ENCODE measurements at places on chromosomes 12 and 14. TPM values are rescaled to one million over a fixed set of nuclear protein-coding genes. Genes with fewer than 3 reads are reported as not detected.
A peak's percentile ranks its signal among the peaks of the same experiment; 100 is the strongest.

GRCh38 chr14:56378475-56378877 lies 201.1 kb upstream of the TMEM260 start:
- no peak for DNase-seq
- no peak overlapping the region for H3K27ac ChIP-seq
- no peaks in the 10 kb centered on the region for H3K4me1 ChIP-seq

DNA sequence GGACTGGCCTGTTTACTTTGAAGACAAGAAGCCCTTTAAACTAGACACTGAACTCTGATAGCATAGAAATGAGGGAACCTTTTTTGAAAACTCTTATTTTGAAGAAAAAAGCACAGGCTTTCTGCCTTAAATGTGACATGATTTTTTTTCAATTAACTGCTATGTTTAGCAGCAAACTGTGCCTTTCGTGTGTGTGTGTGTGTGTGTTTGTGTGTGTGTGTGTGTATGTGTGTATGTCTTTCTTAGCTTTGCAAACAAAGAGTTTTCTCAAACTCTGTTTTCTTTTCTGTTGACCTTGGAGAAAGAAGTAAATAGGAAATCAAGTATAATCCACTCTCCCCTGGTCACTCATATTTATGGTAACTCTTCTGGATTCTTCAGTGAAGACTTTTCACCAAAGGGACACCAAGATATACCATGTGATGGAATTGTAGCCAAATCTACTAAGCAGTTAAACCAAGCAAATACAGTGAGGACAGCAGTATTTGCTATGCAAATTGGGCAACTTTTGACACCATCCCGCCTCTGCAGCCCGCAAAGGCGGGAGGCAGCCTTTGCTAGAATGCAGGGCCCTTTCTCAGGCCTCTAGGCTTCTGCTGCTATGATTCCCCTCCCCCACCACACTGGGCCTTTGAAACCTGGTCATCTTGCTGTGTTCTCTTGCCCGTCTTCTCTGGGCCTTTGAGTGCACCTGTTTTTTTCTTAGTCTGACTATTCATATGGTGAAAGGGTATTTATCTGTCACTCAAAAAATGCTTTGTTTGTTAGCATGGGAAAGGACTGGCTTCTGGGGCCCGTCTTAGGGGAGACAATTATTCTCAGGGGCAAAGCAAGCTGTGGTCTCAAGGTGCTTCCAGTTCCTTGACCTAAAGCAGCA lies 107.9 kb downstream of the MYRFL start:
- no peaks in the 10 kb centered on the region for H3K36me3 ChIP-seq
- H3K4me3 ChIP-seq = no peak overlapping the region
- H3K27me3 ChIP-seq = peaks cover 10% of the 10 kb centered on the region

DNA sequence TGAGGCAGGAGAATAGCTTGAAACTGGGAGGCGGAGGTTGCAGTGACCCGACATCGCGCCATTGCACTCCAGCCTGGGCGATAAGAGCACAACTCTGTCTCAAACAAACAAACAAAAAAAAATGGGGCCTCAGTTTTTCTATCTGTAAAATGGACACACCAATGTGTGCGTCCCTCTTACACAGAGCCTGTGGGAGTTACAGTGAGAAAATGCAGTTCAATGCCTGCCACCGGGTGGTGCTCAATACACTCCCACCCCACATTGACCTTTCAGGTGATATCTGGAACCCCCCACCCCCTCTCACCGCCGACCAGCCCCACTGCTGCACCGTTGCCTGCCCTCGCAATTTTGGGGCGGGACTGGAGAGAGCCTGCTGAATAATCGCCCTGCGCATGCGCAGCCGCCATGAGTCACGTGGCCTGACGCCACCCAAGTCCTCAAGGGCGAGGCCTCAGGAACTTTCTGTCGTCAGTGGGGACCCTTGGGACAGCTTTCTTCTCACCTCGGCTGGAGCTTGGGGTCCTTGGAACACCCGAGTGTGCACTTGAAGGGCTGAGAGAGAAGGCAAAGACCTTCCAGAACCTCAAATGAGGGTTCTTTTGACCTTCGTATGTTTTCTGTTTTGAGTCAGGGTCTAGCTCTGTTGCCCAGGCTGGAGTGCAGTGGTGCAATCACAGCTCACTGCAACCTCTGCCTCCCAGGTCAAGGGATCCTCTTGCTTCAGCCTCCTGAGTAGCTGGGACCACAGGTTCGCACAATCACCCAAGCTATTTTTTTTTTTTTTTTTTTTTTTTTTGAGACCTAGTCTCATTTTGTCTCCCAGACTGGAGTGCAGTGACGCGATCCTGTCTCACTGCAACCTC lies 14.6 kb upstream of the CABP1 start:
- DNase-seq = peak; percentile 36
- peaks cover under 1% of the 10 kb centered on the region for H3K27me3 ChIP-seq
- H3K4me1 ChIP-seq = no peaks in the 10 kb centered on the region
- no peak overlapping the region for H3K4me3 ChIP-seq

GRCh38 chr12:64895526-64895925 lies 71.1 kb downstream of the TBC1D30 start:
- H3K4me3 ChIP-seq = no peak overlapping the region
- peaks cover 17% of the 10 kb centered on the region for H3K27me3 ChIP-seq
- peaks cover 3% of the 10 kb centered on the region for H3K4me1 ChIP-seq
- no peak overlapping the region for H3K27ac ChIP-seq
- H3K36me3 ChIP-seq = no peaks in the 10 kb centered on the region

DNA sequence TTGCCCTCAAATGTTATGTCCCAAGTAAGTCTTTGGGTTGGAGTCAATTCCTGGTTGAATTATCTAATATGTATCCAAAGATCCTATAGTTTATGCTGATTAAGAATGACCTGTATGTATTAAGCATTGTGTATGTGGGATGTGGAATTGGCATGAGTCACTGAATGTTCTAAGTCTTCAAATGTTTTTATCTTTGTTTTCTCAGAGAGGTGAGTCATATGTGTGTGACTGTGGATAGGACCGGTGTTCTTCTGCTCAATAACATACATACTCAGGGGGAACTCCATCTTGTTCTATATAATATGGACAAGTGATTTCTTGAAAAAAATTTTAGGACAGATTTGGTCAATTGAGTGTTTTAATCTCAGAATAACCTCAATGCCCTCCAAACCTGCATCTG lies 57.9 kb downstream of the NAV3 start:
- H3K4me1 ChIP-seq = no peaks in the 10 kb centered on the region
- no peak overlapping the region for H3K27ac ChIP-seq
- H3K27me3 ChIP-seq = no peaks in the 10 kb centered on the region

- H3K4me3 ChIP-seq = no peak overlapping the region
- peaks cover 2% of the 10 kb centered on the region for H3K4me1 ChIP-seq
- peaks cover 5% of the 10 kb centered on the region for H3K27me3 ChIP-seq
Observed at GRCh38 chr14:35883677-35884293, 57.6 kb downstream of the BRMS1L start.

DNA sequence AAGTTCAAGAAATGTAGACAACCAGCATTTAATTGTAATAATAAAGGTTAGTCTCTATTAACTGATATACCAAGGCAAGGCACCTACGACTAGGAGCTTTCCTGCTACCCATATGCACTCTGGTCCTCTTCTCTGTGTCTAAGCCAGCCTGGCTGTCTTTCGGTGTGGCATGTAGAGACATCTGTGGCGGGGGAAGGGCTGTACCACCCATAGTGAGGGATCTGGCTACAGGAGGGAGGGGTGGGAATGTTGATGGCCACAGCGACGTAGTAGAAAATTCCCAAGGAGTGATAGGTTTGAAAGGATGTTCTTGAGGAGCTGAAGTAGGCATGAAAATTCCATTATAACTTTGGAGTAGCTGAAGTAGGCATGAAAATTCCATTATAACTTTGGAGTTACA lies 344.2 kb downstream of the ATP23 start:
- no peak for DNase-seq
- no peaks in the 10 kb centered on the region for H3K36me3 ChIP-seq
- H3K4me3 ChIP-seq = no peak overlapping the region
- H3K27me3 ChIP-seq = peaks cover 3% of the 10 kb centered on the region
- no peak overlapping the region for H3K27ac ChIP-seq

GRCh38 chr12:77492536-77492935 lies 338.2 kb upstream of the NAV3 start:
- no peaks in the 10 kb centered on the region for H3K4me1 ChIP-seq
- no peaks in the 10 kb centered on the region for H3K36me3 ChIP-seq
- no peak overlapping the region for H3K4me3 ChIP-seq
- no peaks in the 10 kb centered on the region for H3K27me3 ChIP-seq

DNA sequence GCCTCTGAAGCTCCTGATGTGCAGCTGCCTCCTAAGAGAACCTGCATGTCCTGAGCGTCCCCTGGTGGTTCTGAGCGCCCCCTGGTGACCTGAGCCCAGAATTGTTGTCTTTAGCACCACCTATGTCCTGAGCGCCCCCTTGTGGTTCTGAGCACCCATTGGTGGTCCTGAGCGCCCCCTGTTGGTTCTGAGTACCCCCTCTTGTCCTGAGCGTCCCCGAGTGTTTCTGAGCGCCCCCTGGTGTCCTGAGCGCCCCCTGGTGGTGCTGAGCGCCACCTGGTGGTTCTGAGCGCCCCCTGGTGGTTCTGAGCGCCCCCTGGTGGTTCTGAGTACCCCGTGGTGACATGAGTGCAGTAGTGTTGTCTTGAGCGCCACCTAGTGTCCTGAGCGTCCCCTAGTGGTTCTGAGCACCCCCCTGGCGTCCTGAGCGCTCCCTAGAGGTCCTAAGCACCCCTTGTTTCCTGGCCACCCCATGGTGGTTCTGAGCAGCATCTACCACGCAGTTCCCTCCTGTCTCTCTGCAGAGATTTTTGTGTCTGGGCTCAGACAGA lies 782.5 kb downstream of the TMEM121 start:
- H3K4me3 ChIP-seq = no peak overlapping the region
- H3K36me3 ChIP-seq = no peaks in the 10 kb centered on the region
- peaks cover 7% of the 10 kb centered on the region for H3K27me3 ChIP-seq
- H3K4me1 ChIP-seq = peaks cover 2% of the 10 kb centered on the region
- no peak overlapping the region for H3K27ac ChIP-seq

The NOVA1 gene
- total RNA-seq = 0.10 TPM

GRCh38 chr14:58469309-58469708 lies 41.8 kb downstream of the KIAA0586 start:
- H3K27ac ChIP-seq = no peak overlapping the region
- no peak overlapping the region for H3K4me3 ChIP-seq

DNA sequence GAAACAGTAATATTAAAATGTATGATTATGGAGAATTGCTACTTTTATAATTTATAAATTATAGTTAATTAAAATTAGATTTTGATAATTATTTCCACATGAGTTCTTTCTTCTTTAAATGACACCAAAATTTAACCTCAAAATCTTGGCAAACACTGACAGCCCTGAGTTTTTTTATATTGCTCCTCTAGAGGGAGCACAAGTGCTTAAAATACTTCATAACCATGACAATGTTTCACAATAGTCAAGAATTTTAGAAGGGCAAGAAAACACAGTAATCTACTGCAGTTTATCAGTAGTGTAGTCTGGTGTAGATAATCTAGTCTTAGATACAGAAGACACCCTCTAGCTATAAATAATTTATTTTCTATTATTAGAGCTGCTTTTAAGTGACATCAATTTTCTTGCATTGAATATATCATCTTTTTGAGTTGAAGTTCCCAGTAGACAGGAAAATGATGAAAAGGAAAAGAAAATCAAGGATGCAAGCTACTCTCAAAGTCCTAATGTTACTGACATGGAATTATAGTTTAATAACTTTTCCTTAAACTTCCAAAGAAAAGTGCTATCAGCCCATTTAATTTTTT lies 14.3 kb upstream of the PTGER2 start:
- no peak overlapping the region for H3K4me3 ChIP-seq
- no peak overlapping the region for H3K27ac ChIP-seq
- H3K27me3 ChIP-seq = no peaks in the 10 kb centered on the region

The IFT43 gene
- total RNA-seq = 9.7 TPM

The RHEBL1 gene
- 11.0 TPM for total RNA-seq

DNA sequence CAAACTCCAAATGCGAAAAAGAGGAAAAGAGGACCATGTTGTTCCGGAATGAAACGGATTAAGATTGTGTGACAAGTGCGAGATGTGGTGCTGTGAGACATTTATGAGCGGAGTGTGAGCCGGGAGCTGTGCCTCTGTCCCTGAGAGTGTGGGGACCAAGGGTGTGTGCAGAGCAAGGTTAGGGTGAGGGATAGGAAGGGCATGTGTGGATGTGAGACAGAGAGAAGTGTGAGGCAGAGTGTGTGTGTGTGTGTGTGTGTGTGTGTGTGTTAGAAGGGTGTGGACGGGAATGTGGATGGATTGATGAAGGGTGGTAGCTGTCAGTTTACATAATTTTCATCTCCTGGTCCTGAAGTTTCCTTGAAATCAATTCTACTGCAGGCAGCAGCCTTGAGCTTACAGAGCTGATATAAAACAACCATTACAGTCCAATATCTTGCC lies 4.3 kb upstream of the OTX2 start:
- peaks cover 90% of the 10 kb centered on the region for H3K27me3 ChIP-seq
- DNase-seq = no peak
- peaks cover 7% of the 10 kb centered on the region for H3K4me1 ChIP-seq
- peaks cover 6% of the 10 kb centered on the region for H3K36me3 ChIP-seq
- no peak overlapping the region for H3K4me3 ChIP-seq

The TSPAN9 gene
- total RNA-seq = 0.24 TPM

GRCh38 chr12:69428351-69429073 lies 41.7 kb upstream of the FRS2 start:
- H3K4me3 ChIP-seq = no peak overlapping the region
- H3K27ac ChIP-seq = no peak overlapping the region
- no peaks in the 10 kb centered on the region for H3K4me1 ChIP-seq
- H3K36me3 ChIP-seq = peaks cover 2% of the 10 kb centered on the region
- H3K27me3 ChIP-seq = no peaks in the 10 kb centered on the region

The YLPM1 gene
- total RNA-seq = 51.8 TPM

DNA sequence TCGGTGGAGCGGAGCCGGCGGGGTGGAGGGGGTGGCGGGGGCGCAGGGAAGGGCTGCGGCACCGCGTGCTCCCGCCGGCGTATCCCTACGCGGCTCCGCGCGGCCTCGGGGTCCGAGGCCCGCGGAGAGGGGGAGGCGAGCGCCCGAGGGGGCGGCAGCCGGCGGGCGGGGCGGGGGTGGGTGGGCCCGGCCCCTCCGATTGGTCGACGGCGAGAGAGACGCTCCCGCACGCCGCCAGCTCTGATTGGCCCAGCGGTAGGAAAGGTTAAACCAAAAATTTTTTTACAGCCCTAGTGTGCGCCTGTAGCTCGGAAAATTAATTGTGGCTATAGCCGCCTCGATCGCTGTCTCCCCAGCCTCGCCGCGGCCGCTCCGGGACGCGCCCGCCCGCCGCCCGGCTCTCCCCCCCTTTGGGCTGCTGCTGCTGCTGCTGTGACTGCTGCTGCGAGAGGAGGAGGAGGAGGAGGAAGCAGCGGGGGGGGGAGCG lies at the start of gene FOXG1:
TSS of gene FOXG1 (plus strand) at position 319 of the 487 bp plus-strand sequence. CDS start 493 bp downstream, outside the sequence.
- peak within 1 kb of the TSS; percentile 37 for H3K4me3 ChIP-seq
- peaks cover 85% of the 10 kb centered on the region for H3K27me3 ChIP-seq
- no peak for DNase-seq
- H3K36me3 ChIP-seq = peaks cover 10% of the 10 kb centered on the region

The POTEG gene
- total RNA-seq = not detected

The ITPR2 gene
- 27.3 TPM for total RNA-seq

- H3K36me3 ChIP-seq = no peaks in the 10 kb centered on the region
- no peak overlapping the region for H3K27ac ChIP-seq
- peaks cover 1% of the 10 kb centered on the region for H3K4me1 ChIP-seq
- peaks cover 16% of the 10 kb centered on the region for H3K27me3 ChIP-seq
Observed at GRCh38 chr14:64811676-64812075, 68.0 kb downstream of the SPTB start.

The CBLN3 gene
- 6.4 TPM for total RNA-seq

The SERPINA6 gene
- total RNA-seq = not detected
